HEK293T (cell line): ENCODE measurements at places on chromosomes 3 and 15.
A peak's percentile ranks its signal among the peaks of the same experiment; 100 is the strongest.

DNA sequence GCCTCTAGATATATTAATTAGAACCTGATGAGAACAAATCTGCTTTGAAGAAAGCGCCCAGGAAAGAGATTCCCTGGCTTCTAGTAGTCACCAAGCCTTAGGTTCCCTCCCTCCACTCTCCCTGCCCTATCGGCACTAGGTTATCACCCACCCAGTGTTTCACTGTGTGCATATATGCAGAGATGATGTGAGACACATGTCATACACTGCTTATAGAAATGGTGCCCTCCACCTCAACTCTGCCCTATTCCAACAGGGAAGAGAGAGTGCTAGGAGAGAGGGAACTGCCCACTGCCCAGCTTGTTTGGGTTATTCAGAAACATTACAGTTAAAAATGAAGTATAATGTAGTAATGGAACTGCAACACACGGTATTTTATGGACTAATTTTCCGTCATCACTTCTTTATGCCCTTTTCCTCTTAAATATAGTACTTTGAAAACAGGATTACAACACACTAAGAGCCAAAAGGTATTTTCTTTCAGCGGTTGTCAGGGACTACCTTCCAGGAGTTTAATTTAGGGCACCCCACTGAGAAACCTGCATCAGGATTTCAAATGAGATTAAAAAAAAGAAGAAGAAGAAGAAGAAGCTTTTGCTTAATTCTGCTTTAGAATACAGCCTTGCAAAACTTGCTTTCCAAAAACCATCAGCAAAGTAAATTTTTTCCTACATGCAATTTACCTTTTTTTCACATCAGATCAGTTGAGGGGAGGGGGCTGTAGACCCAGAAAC is 55.3 kb downstream of the MEIS2 start:
- DNase-seq, result no peak

GRCh38 chr15:66868918-66869317 is 166.9 kb downstream of the SMAD6 start:
- no peak for DNase-seq

GRCh38 chr15:71329497-71330260 is 214.4 kb downstream of the THSD4 start:
- DNase-seq, result no peak

GRCh38 chr15:29092376-29093064 is 177.1 kb downstream of the NSMCE3 start:
- DNase-seq, result no peak

GRCh38 chr3:42651248-42652091 is 2.0 kb upstream of the ZBTB47 start:
- DNase-seq, result no peak

GRCh38 chr15:77475898-77476297 is 55.2 kb downstream of the HMG20A start:
- peak; percentile 44 for DNase-seq

- DNase-seq, result no peak
These were observed 185.0 kb downstream of the OR4M2 start for GRCh38 chr15:22265056-22265945.

- no peak for DNase-seq
These were observed 29.9 kb downstream of the CGNL1 start for GRCh38 chr15:57406062-57406772.

- DNase-seq, result no peak
These were observed 382.9 kb downstream of the OTOL1 start for GRCh38 chr3:161879470-161879869.
